ENCODE measurements at places on chromosomes 6 and 20.

DNA sequence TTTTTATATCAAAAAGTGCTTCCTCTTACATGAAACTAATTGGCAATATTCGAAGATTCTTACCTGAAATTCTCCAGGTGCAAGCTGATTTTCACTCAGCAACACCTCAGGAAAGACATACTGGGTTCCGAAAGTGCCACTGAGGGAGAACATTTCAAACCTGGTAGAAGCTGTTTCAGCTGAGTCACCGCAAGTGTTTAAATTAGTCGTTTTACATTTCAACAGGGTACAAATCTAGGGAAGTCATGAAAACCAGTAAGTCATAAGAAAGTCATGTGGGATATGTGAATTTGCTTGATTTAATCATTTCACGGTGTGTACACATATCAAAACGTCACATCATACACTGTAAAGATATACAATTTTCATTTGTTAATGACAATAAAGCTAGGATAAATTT is 25.3 kb upstream of the TAAR1 start:
- no peak for DNase-seq

DNA sequence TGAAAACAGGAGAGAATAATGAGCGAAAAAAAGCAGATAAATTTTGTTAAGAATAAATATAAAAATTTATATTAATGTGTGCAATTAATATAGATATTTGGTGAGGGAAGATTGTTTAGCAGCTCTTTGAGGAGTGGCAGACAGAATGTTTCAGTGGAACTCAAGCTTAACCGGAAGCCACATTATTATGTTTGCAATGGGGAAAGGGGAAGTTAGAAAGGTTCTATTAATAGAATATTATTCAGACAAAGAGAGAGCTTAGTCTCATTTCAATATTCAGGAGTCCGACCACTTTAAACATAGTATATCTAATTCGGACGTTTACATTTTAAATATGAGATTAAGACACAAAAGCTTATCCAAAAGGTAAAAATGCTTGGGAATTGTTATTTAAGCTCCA is 81.6 kb upstream of the KHDRBS2 start:
- no peak for DNase-seq

DNA sequence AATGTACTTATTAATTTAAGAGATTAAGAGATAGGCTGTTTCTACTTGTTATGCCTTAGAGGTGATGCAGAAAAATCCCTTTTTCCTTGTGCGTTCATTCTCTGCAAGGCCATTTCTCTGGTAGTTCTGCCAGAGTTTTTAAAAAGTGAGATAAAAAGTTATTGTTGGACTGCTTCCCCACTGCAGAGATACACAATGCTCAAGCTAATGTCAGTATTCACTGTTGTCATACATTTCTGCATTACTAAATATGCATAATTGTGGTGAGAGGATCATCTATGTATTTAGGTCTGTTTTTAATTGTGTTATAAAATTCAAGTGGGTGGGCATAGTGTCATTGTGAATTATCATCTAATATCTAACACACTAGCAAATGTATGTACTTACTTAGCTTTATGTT is 600.4 kb downstream of the HTR1B start:
- no peak for DNase-seq

- DNase-seq, result no peak
Observed at GRCh38 chr6:148455674-148456558, 113.3 kb downstream of the SASH1 start.

DNA sequence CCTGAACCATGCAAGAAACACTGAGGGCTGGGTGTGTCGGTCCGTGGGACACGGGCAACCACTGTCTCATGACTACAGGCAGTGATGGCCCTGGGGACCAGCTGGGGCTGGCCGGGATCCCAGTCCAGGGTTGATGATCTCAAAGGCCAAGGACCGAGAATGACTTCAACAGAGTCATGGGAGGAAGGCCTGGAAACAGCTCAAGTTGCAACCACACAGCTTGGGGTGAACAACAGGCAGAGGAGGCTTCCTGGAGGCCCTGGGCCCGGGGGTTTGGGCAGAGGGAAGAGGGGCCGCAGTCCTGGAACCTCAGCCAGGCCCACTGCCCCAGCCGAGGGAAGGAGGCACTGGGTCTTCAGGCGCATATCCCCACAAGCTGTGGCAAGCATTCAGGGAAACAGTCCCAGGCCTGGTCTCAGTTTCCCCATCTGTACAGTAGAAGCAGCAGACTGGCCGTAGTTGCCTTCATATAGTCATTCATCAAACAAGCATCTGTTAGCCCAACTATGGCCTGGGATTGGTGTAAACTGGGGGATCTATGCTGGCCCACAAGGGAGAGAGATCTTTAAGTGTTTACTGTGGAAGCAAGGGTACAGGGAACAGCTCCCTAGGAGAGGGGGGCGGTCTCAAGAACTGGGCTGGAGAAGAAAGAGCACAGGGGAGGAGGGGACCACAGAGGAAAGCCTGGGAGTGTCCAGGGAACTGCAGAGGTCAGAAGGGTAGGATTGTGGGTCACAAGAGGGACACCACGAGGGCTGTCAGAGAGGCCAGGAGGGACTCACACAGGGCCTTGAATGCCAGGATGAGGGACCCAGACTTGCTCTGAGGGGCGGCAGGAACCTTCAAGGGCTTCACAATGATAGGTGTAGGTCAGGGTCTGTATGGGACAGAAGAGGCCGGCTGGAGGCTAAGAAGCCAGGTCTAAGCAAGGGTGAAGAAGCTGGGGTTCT is 2.1 kb downstream of the MYL9 start:
- DNase-seq, result no peak

- DNase-seq, result no peak
Observed at GRCh38 chr6:19983374-19983773, 146.2 kb downstream of the ID4 start.

GRCh38 chr6:129686941-129687627 is 22.9 kb downstream of the ARHGAP18 start:
- DNase-seq, result no peak

DNA sequence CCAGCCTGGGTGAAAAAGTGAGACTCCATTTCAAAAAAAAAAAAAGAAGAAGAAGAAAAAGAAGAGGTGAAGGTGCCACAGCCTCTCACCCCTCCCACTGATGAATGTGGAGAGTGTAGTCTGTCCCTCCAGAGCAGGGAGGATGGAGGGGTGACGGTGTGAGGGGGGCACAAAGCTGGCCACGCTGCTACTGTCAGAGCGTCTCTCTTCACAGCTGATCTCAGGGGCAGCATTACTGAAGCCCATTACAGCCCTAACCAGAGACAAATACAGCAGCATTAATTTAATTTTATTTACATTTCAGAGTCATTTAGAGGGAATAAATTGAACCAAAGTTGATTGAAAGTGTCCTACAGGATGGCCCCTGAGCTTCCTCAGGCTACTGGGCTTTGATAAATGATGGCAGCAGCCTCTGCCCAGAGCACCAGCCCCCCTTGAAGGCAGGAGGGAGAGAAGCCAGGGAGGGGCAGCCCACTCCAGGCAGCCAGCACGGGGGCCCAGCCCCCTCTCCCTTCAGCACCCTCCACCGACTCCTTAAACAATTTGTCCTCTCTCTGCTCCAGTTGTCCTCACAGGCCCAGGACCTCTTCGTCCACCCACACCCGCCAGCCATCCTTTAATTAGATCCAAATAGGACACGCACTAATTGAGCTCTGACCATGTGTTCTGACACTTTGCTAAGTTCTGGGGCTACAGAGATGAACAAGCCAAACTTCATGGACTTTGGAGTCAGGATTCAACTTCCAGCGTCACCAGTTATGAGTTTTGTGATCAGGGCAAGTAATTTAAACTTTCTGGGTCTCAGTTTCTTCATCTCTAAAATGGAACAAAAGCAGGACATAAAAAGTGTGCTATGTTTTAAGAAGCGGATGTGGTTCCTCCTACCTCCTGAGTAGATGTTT is 18.6 kb upstream of the ZFAND3 start:
- DNase-seq, result no peak

DNA sequence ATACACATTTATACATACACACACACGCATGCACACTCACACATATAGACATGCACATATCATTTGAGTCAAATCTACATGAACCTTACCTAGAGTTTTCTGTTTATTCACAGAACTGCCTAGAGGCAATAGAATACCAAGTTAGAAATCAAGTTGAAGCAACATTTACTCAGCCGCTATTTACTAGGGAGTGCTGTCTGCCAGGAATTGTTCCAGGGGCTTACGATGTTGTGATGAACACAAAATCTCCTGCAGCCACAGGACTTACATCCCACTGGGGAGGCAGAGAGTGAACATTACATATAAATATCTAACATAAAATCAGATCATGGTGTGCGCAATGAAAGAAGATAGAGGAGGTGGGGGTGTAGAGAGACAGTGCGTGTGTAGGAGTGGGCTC is 80.4 kb downstream of the GCLC start:
- no peak for DNase-seq

DNA sequence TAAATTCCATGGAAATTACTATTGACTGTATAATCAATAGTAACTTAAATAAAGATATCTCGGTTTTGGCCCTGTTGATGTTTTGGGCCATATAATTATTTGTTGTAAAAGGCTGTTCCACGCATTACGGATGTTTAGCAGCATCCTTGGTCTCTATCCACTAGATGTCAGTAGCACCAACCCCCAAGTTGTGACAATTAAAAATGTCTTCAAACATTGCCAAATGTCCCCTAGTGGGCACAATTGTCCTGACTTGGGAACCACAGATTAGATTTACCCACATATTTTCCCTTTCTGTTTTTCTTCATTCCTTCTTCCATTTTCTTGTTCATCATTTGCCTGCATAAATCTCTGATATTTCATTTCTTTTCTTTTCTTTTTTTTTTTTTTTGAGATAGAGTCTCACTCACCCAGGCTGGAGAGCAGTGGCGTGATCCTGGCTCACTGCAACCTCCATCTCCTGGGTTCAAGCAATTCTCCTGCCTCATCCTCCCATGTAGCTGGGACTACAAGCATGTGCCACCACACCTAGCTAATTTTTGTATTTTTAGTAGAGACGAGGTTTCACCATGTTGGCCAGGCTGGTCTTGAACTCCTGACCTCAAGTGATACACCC is 13.6 kb upstream of the WFDC8 start:
- peak; percentile 61 for DNase-seq

GRCh38 chr6:111306104-111306888 is 176.7 kb downstream of the REV3L start:
- no peak for DNase-seq

DNA sequence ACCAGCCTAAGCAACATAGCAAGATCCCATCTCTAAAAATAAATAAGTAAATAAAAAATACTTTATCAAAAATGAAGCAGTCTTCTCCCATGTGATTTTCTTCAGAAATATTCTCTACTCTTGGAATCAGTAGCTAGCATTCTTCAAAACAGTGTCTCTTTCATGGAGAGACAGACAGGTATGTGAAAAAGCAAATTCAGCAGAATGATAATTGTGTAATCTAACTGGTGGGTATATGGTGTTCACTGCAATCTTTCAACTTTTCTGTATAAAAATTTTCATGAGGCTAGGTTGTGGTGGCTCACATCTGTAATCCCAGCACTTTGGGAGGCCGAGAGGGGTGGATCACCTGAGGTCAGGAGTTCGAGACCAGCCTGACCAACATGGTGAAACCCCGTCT is 7.9 kb downstream of the MRS2 start:
- DNase-seq, result no peak

GRCh38 chr6:105873211-105873704 is 212.9 kb upstream of the PRDM1 start:
- no peak for DNase-seq

Measured in erythroblast (primary cell).